Stimulated activated naive CD8-positive, alpha-beta T cell treated with anti-CD3 and anti-CD28 coated beads, Interleukin-15, Interleukin-2, amounts not matched to agents 100 U/mL and 50 U/mL, for 24 hours (primary cell): ENCODE measurements at places on chromosomes 12 and 14.

DNA sequence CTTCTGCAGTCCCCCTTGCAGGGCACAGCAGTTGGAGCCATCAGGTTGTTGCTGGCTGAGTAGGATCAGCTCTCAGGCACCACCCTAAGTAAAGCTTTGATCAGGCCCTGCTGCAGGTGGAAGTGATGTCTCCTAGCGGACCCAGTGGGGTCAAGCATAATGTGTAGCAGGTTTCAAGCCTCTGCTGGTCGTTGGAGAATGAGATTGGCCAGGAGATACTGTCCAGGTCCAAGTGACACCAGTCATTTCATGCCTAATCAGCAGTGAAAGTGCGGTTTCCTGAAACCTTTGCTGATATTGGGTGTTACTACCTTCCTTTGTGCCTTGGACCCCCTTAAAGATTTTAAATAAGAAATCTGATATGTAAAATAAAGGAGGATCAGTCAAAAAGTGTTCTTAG, 72.6 kb downstream of the SUSD6 start:
- DNase-seq: no peak

DNA sequence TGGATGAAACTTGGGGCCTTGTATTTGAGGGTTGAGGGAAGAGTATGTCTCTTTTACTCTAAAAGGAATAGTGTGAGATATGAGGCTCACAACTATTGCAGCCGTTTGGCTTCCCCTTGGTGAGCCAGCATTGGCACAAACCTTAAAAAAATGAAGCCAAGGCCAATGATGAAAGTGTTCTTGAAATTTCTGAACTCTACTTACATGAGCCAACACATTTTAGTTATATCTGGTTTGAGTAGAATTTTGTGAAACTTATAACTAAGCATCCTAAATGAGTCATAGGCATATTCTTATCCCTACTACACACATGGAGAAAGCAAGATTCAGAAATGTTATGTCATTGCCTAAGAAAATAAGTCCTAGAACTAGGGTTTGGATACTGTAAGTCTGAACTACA, 55.3 kb upstream of the ACSS3 start:
- no peak for DNase-seq

DNA sequence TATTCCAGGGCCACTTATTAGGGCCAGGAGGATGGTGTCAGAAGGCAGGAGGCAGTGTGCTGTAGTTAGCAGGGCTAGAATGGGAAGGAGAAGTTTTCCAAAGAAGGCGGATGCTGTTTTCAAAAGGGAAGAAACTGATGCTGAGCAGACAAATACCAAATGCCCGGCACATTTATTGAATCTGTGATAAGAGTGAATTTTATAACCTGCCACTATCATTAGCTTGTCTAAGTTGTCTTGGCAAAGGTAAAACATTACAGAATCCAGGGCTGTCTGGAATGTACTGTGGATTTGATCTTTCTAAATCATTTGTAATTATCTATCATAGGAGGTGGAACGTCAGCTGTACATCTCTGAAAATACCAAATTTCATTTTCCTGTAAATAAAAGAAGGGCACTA, 40.8 kb downstream of the NDUFA12 start:
- no peak for DNase-seq

DNA sequence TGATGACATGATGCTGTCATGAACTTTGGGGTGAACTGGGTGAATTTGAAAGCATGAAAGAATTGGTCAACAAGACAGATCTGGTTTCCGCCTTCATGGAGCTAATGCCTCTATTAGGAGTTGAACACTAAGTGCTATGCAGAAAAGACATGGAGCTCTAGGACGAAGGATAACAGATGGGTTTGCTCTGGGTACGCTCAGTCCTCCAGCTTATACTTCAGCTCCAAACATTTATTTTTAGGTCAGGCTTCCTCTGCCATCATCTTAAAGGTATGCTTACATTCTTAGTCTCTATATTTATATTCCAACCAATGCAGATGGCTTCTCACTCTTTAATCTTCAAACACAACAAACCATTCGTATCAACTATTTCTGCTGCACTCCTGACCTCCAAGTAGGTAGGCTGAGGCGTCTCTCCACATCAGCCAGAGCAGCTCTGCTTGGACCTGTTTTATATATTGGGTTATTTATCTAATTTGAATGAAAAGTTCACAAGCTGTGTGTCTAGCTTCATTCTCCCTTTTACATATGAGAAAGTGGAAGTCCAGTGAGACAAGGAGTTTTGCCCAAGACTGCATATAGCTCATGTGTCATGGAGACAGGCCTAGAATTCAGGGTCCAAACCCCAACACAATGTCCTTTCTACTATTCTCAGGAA, 226.3 kb downstream of the SPTSSA start:
- DNase-seq: no peak
